ENCODE measurements at places on chromosomes 2 and 18. TPM values are rescaled to one million over a fixed set of nuclear protein-coding genes. Genes with fewer than 3 reads are reported as not detected.

Gene LHCGR
- total RNA-seq, result 4.2 TPM

Gene TP53I3
- 25.1 TPM for total RNA-seq

Gene WNT6
- not detected for total RNA-seq

Gene ZNF2
- 8.4 TPM for total RNA-seq

Gene KIAA2012
- total RNA-seq, result under 0.01 TPM

Gene SUPT7L
- total RNA-seq, result 16.7 TPM

Gene ACVR1C
- total RNA-seq, result 0.52 TPM

All from skeletal muscle tissue (tissue), 5 donors.